ENCODE measurements at places on chromosomes 11 and 22.

- no peak for DNase-seq
Measured at GRCh38 chr11:112856591-112856990, 104.6 kb upstream of the NCAM1 start.

GRCh38 chr11:103870821-103871309 lies 165.6 kb upstream of the DDI1 start:
- DNase-seq = no peak

DNA sequence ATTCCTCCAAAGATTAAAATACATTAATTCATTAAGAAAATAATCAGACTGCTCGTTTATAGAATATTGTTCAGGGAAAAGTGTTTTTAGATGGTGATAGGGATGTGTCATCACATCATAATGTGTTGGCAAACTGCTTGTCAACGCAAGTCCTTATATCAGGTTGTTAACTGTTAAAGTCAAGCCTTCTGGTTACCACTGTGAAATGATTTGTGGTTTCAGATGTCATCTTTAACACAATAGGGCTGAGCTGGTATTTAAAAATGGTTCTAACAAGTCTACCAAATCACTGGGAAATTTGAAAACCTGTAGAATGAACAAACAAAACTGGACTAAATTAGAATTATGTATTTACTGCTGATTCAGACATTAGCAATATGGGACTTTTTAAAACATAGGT lies 2.4 kb upstream of the MMP13 start:
- no peak for DNase-seq

GRCh38 chr22:31229402-31230079 lies 17.4 kb downstream of the LIMK2 start:
- no peak for DNase-seq

GRCh38 chr11:96715208-96715607 lies 325.4 kb downstream of the JRKL start:
- DNase-seq = no peak

DNA sequence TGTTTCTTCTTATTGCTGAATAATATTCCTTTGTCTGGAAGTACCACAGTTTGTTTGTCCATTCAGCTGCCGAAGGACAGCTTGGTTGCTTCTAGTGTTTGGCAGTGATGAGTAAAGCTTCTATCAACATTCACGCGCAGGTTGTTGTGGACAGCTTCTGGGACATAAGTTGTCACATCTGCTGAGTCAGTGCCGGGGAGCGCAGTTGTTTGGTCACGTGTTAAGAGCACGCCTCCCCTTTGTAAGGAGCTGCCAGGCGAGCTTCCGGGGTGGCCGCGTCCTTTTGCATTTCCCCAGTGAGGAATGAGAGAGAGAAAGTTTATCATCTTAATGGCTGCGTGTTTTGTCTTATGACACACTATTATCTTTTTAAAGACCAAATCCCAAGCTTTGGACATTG lies 30.3 kb downstream of the SAMM50 start:
- no peak for DNase-seq

- DNase-seq = no peak
Measured at GRCh38 chr11:73576185-73576614, 21.7 kb downstream of the FAM168A start.

DNA sequence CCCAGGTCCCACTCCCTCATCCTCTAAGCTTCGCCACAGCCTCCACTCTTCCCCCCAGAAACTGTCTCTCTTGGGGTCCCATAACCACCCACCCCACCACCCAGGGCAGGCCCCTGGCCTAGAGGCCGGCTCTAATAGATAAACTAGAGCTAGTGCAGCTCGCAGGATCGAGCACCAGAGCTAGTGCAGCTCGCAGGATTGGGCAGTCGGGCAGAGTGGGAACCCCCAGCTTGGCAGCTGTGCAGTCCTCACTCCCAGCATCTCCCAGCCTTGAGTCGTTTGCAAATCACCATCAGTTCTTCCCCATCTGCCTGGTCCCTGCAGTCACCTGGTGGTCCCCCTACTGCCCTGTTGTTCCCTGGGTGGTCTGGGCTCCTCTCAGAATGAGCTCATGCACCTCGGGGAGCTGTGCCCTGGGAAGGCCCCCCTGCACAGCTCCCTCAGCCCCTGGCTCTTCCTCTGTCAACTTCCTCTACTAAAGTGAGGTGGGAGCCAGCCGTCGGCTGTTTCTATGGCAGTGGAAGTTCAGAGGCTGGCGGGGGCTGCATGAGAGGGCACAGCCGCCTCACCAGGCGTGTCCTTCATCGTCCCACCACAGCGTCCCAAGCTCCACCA lies 15.5 kb upstream of the SHANK2 start:
- DNase-seq = no peak

DNA sequence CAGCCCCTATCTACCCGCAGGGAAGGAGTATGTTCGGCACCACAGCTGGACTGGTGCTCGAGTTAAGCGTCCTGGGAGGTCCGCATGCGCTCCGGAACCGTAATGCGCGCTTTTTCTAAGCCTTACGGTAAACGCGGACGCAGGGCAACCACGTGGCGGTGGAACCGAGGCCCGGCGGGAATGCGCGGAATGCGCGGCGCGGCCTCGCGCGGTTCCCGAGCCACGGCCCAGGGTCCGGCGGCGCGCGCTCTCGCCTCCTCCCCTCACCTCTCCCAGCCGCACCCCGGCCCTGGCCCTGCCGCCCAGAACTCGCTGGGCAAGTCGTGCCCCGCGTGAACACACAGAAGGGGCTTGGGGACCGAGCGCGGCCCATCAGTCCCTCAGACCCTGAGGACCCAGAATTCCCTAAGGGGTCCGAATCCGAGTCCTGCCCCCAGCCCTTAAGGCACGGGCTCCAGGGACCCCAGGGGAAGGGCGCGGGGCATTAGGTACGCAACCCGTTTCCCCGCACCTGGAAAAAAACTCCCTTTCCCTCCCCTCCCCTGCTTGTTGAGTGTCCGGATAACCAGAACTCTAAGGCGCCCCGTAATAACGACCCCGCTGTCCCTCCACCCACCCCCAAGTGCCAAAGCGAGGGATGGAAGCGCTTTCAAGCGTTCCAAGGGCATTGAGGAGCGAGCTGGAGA lies 4.3 kb upstream of the CCND1 start:
- peak; percentile 53 for DNase-seq

DNA sequence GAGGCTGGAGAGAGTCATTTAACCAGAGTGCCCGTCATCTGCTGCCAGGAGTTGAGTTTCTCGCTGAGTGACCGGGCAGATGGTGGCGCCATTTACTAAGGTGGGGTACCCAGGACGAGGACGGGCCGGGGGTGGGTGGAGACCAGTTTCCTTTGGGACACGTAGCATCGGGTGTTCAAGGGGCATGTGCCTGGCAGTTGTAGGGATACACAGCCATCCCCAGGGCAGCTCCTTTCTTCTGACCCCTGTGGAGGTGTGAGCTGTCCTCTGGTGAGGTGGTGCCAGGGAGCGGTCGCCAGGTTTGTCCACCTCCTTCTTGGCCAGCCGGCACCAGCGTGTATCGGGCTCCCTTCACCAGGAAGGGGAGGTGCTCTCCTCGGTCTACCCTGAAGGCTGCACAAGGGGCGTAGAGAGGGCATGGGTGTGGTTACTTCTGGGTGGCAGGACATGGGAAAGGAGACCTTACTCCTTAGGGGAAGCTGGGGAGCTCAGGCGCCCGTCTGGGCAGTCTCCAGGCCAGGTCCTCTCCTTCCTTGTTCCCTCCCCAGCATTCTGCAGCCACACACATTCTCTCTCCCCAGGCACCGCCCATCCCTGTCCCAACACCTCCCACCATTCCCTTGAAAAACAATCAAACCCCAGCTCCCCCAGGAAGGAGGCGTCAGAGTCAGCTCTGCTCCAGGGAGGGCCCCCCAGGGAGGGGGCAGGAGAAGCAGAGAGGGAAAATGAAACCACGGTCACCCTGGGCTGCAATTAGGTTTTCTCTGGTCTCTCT lies 10.3 kb upstream of the MB start:
- DNase-seq = peak; percentile 69

- DNase-seq = no peak
Measured at GRCh38 chr11:45304992-45305335, 18.8 kb upstream of the SYT13 start.

DNA sequence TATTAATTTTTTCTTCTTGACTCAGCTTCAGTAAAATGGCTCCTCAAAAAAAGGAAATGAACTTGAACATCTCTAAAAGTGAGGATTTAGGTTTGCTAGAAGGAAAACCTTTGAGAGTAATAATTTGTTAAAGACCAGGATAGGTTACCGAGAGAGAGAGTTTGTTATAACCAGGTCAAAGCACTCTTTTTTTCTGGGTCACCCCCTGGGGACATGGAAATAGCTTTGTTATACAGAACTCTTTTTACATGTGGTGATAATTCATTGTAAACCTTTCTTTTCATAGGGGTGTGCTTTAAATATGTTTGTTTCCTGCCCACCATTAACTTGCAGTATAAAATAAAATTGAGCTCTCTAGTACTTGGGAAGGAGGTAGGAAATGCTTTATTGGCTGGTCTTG lies 47.7 kb downstream of the DNAJC24 start:
- no peak for DNase-seq

- DNase-seq = no peak
Measured at GRCh38 chr11:118522571-118523072, 4.7 kb upstream of the TTC36 start.

DNA sequence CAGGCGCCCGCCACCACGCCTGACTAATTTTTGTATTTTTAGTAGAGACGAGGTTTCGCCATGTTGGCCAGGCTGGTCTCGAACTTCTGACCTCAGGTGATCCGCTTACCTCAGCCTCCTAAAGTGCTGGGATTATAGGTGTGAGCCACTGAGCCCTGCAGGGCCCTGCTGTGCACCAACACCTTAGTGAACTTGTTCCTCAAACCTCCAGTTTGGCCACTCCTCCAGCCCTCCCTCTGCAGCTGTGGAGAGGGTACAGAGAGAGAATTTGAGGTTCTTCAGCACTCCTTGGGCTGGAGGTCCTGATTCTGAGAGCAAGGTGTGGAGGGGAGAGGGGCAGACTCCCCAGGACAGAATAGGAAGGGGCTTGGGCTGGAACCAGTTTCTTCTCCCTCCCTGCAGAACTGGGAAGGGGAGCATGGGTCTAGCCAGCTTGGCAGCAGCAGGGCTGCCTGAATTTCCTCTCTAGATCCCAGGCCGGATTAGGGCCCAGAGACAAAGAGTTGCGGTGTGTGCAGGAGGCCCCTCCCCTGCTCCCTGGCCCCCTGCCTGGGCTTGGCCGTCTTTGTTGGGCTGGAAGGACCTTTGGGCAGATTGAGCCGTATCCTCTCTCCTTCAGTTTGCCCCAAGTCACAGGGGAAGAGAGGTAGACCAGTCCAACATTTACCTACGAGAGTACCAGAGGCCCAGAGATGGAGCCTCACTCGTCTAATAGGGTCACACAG lies 2.3 kb upstream of the PEX16 start:
- DNase-seq = no peak

DNA sequence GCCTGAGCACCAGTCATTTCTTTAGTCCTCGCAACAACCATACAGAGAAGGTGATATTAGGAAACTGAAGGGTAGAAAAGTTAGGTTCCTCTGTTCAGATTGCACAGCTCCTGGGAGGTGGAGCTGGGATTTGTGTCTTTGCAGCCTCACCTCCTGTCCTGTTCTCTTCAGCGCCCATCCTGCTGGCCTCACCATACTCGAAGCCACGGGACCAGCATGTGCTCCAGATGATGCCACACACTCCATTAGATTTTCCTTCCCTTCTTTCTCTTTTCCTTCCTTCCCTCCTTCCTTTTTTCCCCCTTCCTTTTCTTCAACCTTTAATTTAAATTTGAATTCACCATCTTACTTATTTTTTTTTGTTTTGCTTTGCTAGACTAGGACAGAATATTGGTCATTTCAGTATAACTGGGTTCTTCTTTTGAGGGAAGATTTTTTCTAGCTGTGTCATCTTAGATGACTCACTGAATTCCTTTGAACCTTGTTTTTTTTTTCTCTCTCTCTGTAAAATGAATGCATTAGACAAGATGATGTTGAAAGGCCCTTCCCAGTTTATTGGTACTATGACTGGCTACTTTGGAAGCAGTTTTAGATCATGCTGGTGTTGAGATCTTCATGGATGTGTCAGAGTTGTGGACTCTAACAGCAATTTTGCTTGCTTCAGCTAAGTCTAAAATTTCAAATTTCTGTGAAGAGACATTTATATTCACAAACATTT lies 662.5 kb upstream of the TENM4 start:
- peak; percentile 96 for DNase-seq

GRCh38 chr22:25375683-25376082 lies 156.2 kb downstream of the CRYBB2 start:
- no peak for DNase-seq

- DNase-seq = peak; percentile 50
Measured at GRCh38 chr22:38238519-38239071, 34.2 kb downstream of the TMEM184B start.

GRCh38 chr22:44360306-44360667 lies 47.5 kb upstream of the SHISAL1 start:
- no peak for DNase-seq

GRCh38 chr11:29756871-29757270 lies 260.0 kb downstream of the KCNA4 start:
- no peak for DNase-seq

DNA sequence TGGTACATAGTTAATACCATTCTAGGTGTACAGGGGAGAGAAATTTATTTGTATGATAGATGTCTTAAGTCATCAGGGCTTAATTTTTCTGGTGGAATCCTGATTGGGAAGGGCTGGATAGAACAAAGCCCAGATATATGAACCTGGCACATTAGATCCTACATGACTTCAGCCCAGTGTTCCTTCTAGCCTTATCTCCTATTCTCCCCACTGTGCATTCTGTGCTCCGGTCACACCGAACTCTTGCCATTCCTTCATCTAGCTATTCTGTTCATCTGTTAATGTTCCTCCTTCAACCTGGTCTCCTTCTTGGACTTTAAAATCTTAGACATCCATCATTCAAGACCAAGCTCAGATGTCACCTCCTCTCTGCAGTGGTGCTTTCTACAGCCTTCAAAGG lies 68.9 kb upstream of the EED start:
- no peak for DNase-seq

GRCh38 chr22:27724157-27724556 lies 77.4 kb downstream of the MN1 start:
- DNase-seq = no peak

GRCh38 chr11:2553886-2554285 lies 109.1 kb downstream of the KCNQ1 start:
- no peak for DNase-seq

DNA sequence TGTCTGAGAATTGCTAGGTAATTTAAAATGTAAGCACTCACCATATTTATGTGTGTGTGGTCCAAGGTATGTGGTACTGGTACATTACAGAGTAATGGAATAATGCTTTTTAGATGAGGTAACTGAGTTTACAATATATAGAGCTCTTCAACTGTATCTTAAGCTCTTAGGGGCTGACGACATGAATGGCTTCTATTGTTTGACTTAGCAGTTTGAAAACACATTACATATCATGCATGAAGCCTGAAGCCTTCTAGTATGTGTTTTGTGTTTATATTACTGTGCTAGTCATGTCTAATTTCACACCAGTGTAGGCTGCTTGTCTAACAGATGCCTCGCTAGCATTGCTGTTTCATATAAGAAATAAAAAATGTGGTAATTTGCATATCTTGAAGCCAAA lies 37.2 kb downstream of the GAS2 start:
- no peak for DNase-seq

All from BJ (cell line).